ENCODE measurements at places on chromosomes 7 and 10. TPM values are rescaled to one million over a fixed set of nuclear protein-coding genes. Genes with fewer than 3 reads are reported as not detected.

GRCh38 chr10:3830946-3831345 lies 45.9 kb upstream of the KLF6 start:
- DNase-seq: no peak

DNA sequence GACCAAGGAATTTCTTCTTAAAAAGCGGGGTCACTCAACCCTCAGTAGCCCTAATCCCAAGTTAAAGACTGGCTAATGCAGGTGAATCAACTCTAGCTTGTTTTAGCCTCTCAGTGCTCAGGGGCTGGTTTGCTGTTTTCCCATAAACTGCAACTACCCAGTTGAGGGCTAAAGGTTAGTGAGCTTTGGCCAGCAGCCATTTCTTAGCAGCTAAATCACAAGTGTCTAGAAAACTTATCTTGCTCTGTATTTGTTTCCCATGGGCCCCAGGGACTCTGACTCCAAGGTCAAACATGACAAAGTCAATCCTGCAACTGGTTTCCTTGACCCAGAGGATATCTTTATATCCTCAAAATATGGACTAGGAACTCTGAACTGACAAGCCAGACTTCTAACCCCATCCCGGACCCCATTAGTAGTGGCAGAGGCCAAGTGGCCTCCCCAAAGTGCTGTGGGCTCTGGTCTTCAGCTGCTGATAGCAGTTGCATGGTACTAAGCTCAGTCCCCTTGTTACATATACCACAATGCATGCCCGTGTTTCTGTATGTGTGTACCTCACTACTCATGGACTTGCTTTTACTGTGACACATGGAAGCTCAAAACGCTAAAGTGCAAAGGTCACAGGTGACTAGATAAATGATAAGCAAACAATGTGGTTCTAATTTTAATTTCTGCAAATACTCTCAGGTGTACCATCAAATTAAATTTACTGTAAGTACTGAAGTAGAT lies 793.0 kb upstream of the IGFBP3 start:
- DNase-seq: no peak

- DNase-seq: no peak
These were observed 48.9 kb downstream of the BLNK start for GRCh38 chr10:96222441-96222840.

DNA sequence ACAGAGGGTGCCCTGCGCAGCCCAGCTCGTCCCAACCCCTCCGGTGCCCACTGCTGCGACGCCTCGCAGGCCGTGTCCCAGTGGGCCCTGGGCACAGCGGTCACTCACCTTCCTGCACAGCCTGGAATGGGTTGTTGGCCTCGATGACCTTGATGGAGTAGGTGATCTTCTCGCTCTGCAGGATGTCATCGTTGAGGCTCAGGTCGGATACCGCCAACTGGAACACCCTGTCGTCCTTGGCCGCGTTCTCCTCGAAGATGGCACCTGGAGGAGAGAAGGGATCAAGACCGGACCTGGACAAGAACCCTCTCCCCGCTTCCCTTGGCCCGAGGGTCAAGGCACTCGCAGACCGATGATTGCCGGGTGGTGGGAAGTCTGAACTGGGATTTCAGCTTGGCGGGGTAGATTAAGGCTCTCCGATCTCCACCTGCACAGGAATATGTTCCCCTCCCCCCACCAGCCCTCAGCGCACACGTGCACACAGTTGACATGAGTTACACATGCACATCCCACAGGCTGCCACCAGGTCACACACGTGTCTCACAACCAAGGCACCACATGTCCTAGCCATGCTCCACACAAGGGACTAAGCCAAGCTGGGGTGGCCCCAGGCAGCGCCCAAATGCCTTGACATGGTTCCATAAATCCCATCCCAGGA lies 2.6 kb downstream of the GRID1 start:
- DNase-seq: peak; percentile 71

DNA sequence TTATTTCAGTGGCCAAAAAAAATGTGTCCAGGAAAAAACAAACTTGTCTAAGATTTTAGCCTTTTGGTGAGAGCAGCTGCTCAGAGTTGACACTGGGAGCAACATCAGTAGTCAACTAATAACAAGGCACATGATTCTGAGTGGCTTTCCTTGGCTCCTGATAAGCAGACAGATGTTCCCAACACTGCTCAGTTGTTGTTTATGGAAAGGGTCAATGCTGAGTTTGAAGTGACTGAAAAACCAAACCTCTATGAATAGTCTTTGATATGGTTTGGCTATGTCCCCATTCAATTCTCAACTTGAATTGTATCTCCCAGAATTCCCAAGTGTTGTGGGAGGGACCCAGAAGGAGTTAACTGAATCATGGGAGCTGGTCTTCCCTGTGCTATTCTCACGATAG lies 12.3 kb downstream of the DYDC1 start:
- DNase-seq: no peak

DNA sequence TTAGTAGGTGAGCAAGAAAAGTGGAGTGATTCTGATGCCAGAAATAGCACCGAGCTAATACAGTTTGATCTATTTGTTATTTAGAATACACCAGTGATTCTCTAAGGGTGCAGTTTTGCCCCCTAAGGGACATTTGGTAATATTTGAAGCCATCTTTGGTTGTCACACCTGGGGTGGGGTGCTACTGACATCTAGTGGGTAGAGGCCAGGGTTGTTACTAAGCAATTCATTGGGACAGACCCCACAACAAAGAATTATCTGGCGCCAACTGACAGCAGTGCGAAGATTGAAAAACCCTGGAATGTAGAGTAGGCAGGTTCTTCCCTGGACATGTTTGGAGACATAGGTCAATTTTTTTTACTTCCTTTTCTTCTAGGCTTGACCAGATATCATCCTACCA lies 14.6 kb downstream of the PALS2 start:
- DNase-seq: no peak

DNA sequence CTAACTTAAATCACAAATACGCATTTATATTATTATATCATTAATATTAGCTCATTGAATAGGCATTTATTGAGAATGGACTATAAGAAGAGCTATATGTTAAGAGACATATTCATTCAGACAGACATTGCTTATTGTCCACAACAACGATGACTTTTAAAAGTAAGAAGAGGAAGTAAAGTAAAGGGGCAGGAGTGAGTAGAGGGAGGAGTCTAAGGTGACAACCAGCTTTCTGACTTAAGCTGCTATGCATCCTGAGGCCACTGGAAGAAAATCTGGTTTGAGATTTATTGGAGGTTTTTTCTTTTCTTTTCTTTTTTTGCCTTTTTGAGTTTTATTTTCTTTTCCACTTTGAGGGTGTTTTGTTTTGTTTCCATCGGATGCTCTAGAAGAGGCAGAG lies 723.5 kb downstream of the GRM8 start:
- DNase-seq: no peak

DNA sequence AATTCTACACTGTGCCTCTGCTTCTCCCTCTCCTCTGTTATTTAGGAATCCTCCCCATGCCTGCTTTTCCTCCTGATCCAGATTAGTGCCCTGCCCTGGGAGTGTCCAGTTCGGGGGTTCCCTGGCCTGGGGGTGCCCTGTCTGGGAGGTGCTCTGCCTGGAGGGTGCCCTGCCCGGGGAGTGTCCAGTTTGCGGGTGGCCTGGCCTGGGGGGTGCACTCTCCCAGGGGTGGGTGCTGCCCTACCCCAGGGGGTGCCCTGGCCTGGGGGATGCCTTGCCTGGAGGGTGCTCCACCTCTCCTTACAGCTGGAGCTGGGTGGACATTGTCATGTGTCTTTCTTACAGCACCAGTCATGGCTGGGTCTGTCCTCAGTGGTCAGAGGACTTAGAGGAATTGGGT lies 20.2 kb downstream of the RAMP3 start:
- DNase-seq: peak; percentile 74

The GALNT17 gene
- 7.9 TPM for total RNA-seq

The MAT1A gene
- not detected for total RNA-seq

The CALML5 gene
- total RNA-seq: not detected

The OGDHL gene
- total RNA-seq: 0.13 TPM

The SPDYE18 gene
- 0.86 TPM for total RNA-seq

The HECW1 gene
- total RNA-seq: 1.5 TPM

The JCAD gene
- total RNA-seq: 2.2 TPM

The CD36 gene
- 743 TPM for total RNA-seq

The CACNB2 gene
- total RNA-seq: 0.51 TPM
